ENCODE measurements at places on chromosomes 7 and 10. TPM values are rescaled to one million over a fixed set of nuclear protein-coding genes. Genes with fewer than 3 reads are reported as not detected.

DNA sequence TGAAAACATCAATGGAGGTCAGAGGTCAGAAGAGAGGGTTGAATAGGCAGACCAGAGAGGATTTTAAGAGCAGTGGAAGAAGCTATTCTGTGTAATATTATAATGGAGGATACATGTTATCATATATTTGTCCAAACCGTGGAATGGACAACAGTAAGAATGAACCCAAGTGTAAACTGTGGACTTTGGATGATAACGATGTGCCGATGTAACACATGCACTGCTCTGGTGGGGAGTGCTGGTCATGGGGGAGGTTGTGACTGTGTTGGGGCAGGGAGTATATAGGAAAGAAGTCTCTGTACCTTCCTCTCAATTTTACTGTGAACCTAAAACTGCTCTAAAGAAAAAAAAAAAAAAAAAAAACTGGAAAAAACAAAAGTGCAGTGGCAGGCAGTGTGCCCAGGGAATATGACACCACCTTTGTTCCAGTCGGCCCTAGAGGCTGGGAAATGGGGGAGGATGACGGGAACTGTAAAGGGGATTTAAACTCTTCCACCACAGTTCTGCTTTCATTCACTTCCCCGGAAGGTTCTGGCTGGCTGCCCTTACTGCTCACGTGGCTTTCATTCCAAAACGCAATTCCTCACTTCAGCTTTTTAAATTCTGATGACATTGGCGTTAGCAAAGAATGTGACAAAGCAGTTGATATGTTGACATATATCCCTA, 113.7 kb upstream of the ANKRD1 start:
- H3K27ac ChIP-seq = peak overlapping the region; percentile 41
- H3K4me3 ChIP-seq = no peak overlapping the region
- no peaks in the 10 kb centered on the region for H3K36me3 ChIP-seq
- no peaks in the 10 kb centered on the region for H3K27me3 ChIP-seq

AGMO gene
- total RNA-seq = 1.4 TPM

SPDYE2B gene
- not detected for total RNA-seq

GDF2 gene
- total RNA-seq = not detected

FAM25C gene
- not detected for total RNA-seq

STOX1 gene
- 9.8 TPM for total RNA-seq

- no peak for DNase-seq
- peak overlapping the region; percentile 90 for H3K27ac ChIP-seq
- no peak overlapping the region for H3K4me3 ChIP-seq
These were observed 27.4 kb upstream of the ABLIM1 start for GRCh38 chr10:114685456-114685855.

DNA sequence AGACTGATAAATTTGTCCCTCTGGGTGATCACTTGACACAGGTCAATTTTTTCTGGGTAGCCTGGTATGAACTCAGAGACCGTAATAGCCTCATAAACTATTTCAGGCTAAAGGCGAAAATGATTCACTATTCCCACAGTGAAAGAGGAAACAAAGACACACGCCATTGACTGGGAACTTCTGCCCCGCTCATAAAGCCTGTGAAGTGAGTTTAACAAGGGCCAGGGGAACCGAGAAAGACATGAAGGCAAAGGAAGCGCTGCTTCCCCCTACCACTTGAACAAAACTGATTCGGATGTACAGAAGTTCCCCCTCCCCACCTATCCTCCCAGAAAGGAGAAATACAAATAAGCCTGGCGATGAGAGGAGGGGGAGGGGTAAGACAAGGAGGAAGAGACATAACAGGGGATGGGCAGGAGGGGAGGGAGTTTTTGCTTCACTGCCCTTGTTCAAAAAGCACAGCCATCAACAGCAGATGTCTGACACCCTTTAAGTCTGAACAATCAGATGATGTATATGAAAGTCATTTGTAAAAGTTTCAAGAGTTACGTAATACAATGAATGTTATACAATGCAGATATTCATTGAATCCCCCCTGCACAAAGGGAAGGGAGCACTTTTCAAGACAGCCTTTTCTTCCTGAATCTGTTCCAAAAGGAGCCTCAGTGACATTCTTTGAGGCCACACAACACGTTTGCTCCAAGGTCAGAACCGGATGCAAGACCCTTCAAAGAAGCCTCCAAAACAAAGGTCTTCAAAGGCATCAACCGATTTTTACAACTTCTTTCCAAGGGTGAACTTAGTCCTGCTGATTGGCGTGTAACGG, 734 bp downstream of the ABCB4 start:
- peak overlapping the region; percentile 50 for H3K4me3 ChIP-seq
- no peak for DNase-seq
- no peak overlapping the region for H3K27ac ChIP-seq
- H3K4me1 ChIP-seq = no peaks in the 10 kb centered on the region
- no peaks in the 10 kb centered on the region for H3K36me3 ChIP-seq
